ENCODE measurements at places on chromosomes 16 and 17.

DNA sequence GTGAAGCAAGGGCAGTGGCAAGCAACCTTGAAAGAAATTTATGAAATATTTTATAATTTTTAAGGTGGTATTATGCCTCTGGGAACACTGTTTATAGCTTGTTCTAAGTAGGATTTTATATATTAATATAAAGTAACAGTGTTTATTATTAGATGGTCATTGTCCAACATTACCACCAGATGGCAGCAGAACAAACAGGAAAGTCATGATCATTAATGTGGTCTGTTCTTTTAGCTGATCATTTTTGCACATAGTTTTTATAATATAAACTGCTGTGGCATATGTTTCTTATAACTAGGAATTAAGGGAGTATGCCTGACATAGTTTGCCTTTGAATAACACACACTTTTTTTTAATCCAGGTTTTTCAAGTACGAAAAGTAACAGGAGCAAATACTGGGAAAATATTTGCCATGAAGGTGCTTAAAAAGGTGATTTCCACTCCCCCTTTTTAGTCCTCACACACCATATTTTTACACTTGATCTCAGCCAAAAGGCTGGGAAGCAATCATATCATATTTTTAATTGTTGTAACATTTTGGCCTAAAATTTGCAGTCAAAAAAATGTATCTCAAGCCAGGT lies 21.4 kb downstream of the RPS6KB1 start:
- no peak for DNase-seq

DNA sequence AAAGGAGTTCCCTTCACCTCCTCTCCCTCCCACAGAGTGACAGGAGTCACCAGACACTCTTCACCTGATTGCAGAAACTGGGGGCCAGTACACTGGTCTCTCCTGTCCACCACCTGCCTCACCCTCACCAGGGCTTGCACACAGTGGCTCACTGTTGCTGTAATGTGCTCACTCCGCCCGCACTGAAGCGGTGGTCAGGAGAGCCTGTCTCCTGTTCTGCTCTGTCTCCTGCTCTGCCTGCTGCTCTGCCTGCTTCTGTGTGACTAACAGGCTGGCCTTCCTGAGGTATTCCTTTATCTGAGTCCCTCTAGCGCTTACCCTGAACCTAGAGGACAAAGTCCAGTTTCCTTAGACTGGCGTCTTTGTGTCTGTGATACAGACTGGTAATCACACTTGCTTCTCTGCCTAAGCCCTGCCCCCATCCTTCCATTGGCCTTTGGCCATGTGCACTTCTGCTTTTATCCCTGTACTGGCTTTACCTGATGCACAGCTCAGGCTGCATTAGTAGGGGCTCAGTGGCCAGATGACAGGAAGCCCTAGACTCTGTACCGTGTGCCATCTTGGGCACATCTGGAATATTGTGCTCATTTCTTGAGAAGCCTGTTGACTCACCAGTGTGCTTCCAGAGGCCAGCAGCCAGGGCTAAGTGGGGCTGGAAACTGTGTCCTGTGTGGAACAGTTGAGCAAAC lies 13.3 kb downstream of the PROCA1 start:
- no peak for DNase-seq

DNA sequence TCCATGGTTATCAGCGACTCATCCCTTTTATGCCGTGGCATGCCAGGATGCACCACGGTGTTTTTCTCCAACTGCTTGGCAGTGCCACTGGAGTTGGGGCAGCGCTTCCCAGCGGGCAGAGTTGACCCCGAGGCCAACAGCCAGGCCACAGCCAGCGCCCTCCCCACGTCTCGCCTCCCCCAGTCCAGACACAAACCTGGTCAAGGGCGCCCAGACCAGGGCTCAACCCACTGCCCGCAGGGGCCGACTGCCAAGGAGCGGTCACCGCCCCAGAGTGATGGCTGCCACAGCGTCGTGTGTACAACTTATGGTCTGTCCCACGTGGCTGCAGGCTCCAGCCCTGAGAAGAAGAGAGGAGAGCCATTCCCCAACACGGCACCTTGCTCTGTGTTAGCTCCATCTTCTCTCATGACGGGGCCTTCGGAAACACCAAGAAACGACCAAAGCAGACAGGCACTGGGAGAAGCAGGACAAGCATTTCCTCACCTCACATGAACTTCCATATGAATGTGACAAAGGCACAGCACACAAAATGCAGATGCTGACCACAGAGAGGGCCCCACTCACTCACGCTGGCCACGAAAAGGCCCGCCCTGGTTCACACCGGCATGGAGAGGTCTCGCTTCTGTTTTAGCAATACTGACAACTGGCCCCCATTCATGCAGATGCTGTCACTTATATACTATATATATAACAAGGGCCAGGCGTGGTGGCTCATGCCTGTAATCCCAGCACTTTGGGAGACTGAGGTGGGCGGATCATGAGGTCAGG lies 27.0 kb downstream of the AXIN1 start:
- no peak for DNase-seq

DNA sequence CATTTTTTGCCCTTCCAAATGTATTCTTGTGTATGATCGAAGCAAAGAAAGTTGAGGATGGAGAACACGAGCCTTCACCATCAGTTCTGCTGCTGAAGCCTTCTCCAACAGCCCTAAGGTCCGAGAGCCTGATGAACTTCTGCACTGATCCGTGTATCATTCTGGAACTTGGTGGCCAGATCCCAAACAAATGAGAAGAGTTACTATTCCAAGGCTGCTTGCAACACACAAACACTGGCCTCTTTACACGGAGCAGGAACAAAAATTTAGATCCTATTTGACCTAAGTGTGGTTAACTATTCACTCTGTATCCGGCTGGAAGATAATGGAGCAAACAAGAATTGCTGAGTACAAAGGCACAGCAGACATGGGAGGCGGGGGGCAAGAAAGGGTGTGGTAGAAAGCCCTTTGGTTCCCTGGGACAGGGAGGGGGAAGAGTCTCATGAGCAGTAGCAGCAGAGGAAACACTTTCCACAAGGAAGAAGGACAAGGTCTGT lies 282.9 kb downstream of the SOX9 start:
- no peak for DNase-seq

GRCh38 chr16:60991886-60992285 lies 1044.4 kb downstream of the CDH8 start:
- no peak for DNase-seq

GRCh38 chr16:15811481-15812400 lies 45.1 kb downstream of the MYH11 start:
- no peak for DNase-seq

DNA sequence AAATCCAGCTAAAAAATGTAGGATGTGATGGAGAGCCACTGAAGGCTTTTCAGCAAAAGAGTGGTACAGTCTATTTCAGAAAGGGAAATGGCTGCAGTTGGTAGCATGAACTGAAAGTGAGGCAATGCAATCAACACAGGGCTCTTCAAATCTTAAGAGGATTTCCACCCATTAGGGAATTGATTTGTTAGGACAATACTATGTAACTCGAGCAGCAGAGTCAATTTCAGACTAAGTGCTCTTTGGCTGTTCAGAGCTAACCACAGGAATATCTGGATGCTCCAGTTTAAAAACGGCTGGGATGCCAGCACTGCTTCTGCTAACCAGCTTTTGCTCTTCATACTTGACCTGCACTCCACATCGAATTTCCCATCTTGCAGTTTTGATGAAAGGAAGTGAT lies 24.6 kb downstream of the CACNG1 start:
- DNase-seq: no peak

Measured in NCI-H2081 treated with DMSO at 0.1 percent for 48 hours (cell line).